D341Med (cell line): ENCODE measurements at places on chromosomes 4 and X.

DNA sequence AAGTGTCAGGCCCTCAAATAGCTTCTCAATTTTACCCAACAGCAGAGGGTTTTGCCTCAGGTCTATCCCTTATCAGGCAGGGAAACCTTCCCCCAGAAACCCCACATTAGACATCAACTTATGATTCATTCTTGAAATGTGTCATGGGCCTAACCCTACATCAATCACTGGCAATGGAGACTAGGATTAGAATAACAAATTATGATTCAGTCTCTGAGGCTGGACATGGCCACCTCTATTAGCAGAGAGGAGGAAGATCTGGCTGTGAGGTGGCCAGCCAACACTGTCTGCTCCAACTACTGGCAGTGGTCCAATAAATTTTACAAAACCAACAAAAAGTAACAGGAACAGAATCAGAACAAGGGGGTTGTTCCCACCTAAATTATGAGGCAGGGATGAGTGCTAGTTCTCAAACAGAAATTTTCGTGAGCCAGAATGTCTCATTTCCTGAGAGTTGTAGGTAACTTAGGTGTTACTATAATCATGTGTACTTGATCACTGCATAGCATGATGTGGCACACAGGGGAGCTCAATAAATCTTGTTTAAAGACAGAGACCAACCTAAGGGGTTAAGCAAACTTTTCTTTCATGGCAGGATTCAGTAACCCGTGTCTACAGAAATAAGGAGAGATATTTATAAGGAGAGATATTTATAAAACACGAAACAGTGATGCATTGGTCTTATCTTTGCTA is 126.8 kb downstream of the NFKB1 start:
- DNase-seq: no peak

DNA sequence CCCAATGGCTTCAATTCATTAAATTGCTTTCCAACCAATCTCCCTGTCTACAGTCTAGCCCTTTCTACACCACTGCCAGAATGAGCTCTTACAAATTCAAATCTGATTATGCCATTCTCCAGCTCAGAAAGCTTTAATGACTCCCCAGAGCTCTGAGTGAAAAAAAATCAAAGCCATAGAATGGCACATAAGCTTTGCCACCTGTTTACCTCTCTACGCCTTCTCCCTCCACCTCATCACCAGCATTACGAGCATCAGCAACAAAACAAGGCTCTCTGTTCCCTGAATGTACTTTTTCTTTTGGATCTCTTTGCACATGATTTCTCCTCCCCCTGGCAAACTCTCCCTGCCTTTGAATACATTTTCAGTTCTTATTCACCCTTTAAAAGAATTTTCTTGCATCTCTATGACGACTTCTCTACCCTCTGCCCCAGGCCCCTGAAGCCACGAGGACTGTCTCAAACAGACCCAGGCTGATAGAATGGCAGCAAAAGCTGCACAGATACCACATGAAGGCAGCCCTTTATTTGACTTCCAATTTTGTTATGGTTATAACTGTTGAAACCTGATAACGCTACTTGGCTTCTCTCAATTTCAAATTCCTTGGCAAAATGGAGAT is 516.0 kb downstream of the PCDH7 start:
- peak; percentile 51 for DNase-seq

DNA sequence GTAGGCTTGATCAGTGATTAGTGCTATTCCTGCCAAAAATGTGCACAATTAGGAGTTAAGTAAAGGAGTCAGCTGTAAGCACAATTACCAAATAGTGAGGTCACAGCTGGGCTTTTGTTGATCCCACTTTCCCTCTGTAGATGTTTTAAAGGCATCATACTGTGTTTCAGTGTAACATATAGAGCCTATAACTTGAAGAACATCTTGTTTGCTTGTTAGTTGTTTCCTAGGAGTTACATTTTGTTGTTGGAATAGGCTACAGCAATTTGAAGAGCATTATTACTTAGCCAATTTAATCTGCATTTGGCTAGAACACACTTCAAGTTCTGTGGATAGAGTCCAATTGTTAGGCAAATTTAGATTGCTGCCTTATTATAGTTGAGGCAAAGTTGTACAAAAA is 210.7 kb upstream of the MAD2L1 start:
- no peak for DNase-seq

GRCh38 chr4:93348896-93349295 is 479.7 kb upstream of the ATOH1 start:
- no peak for DNase-seq

DNA sequence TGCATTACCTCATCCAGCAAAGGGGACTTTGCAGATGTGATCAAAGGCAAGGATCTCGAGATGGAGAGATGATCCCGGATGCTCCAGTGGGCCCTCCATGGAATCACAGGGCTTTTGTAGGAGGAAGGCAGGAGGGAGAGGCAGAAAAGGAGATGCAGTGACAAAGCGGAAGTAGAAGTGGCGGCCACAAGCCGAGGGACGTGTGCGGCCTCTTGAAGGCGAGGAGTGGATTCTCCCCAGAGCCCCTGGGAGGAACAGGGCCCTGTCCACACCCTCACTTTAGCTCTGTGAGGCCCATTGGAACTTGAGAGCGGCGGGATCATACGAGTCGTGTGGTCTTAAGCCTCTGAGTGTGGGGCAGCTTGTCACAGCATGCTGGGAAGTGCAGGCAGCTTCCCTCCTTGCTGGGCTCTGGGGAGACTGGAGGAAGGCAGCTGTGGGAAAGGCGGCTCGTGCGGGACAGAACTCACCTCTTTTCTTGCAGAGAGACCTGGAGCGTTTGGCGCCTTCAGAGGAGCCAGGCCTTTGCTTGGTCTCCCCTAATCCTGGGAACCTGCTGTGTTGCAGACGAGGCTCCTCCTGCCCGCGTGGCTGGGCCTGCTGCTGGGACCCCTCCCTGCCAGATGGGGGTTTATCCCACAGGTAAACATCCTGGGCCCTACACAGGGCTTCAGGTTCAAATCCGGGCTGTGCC is 10.2 kb downstream of the SH3TC1 start:
- no peak for DNase-seq

- no peak for DNase-seq
Observed at GRCh38 chr4:18722748-18723191, 701.2 kb upstream of the LCORL start.

DNA sequence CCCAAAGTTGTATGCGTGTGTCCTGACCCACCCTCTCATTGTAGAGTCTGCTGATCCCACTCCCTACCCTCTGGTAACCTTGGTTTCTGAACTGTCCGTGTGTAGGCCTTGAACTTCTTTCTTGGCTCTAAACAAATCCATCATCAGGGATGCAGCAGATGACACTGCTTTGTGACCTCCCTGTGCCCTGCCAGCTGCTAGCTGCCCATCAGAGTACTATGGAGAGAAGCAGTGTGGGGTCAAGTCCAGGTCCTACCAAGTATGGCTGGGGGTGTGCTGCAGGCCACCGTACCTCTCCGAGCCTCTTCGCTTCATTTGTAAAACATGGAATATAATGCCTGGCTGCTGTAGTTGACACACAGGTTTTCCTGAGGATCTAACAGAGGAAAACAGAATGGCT is 183.5 kb upstream of the RBPJ start:
- no peak for DNase-seq

DNA sequence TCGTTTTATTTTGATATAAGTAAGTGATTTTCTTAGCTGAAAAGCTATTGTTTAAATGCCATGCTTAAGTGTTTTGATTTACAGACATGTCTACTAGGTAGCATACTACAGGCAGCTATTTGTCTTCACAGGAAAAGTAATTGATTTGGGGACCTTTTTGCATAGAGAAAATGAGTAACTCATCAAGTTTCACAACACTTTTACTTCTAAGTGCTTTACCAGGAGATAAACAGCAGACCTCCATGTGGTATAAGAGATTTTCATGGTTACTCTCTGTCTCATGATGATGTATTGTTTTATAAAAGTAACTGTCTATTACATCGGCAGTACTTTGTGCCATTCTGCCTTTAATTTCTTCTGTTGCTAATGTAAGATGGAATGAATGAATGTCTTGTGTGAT is 28.7 kb downstream of the RBPJ start:
- no peak for DNase-seq

DNA sequence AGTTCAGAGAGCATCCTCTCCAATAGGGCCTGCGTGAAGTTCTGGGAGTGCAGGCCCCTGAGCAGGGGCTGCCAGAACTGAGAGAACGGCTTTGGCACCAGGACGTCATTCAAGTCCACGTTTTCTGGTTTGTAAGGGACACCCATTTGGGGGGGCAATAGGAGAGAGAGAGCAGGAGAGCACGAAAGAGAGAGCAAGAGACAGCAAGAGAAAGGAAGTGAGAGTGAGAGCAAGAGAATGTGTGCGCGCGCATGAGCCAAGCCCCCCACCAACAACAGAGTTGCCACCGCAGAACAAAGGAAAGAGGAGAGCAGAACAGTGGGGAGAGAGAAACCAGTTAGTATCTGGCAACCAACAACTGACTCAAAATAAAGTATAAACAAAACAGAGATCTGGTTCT is 10.4 kb downstream of the LAS1L start:
- no peak for DNase-seq

GRCh38 chr4:38111717-38112116 is 151.5 kb downstream of the PTTG2 start:
- no peak for DNase-seq

- no peak for DNase-seq
Observed at GRCh38 chrX:105564501-105564900, 257.8 kb upstream of the NRK start.

DNA sequence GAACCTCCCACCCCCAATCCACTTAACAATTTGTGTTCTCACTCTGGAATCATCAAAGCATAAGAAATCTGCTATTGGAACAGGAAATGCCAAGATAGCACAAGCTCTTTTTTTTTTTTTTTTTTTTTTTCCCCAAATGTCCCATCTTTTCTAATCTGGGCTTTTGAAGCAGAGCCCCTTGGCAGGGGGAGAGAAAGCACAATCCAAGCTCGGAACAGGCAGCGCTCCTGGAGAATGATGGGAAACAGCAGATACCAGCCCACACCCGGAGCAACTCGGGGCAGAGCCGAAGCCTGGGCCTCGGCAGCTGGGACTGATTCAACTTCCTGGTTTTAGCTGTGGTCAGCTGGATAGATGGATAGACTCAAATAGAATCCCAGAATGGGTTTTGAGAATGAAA is 235.1 kb downstream of the QDPR start:
- no peak for DNase-seq

- no peak for DNase-seq
Observed at GRCh38 chr4:76207549-76207948, 6.1 kb downstream of the SCARB2 start.

DNA sequence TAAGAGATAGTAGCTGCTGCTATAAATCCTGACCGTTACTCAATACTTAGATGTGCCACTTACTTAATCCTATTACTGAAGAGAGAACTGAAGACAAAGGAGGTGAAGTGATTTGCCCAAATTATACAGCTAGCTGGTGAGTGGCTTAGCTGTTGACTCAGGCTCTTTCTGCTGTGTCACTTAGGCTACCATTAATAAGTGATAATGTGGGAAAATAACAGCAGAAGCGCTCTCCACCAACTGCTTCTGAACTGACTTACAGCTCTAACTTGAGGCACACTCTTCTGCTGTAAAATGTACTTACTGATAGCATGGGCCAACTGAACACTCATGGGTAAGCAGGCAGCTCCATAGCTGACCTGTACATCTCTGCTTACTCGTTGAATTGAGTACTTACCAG is 7.5 kb upstream of the KLHL5 start:
- DNase-seq: peak; percentile 41
